ENCODE measurements at places on chromosomes 3 and 15.

- no peak for DNase-seq
Observed at GRCh38 chr3:38254872-38255271, 10.7 kb upstream of the SLC22A13 start.

DNA sequence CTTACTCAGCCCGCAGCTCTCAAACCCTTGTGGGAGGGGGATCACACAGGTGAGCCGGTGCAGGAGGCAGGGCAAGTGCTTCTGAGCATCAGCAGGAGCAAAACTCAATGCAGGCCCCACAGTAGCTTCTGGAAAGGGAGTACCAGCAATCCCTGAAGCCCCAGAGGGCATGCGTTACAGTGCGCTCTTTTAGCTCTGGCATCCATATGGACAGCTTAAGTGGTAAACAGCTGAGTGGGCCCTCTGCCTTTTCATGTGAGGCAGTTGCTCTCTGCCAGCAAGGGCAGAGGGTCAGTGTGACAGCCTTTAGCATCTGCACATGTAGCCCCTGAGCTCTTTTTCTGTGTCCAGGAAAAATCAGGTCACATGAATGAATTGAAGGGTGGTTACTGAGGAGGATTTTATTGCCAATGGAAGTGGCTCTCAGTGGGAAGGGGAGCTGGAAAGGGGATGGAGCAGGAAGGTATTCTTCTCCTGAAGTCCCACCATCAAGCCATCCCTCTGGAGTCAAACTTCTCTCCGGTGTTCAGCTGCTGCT lies 464.3 kb upstream of the THRB start:
- no peak for DNase-seq

GRCh38 chr3:131701153-131701770 lies 198.5 kb upstream of the MRPL3 start:
- no peak for DNase-seq

DNA sequence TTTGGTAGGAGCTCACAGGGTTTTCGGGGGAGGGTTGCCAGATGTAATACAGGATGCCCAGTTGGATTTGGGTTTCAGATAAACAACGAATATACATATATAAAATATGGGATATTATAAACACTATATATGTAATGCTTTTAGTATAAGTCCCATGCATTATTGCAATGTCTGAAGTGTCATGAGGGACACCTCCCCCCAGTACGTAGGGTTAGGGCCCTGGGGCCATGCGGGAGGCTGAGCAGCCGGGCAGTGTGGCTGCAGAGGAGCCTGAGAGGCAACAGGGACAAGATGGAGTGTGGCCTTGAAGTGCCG lies 148.9 kb downstream of the SMAD6 start:
- DNase-seq, result no peak
